ENCODE measurements at places on chromosomes 7 and 10.

- DNase-seq = no peak
Observed at GRCh38 chr7:29154076-29154475, 7.7 kb upstream of the CPVL start.

DNA sequence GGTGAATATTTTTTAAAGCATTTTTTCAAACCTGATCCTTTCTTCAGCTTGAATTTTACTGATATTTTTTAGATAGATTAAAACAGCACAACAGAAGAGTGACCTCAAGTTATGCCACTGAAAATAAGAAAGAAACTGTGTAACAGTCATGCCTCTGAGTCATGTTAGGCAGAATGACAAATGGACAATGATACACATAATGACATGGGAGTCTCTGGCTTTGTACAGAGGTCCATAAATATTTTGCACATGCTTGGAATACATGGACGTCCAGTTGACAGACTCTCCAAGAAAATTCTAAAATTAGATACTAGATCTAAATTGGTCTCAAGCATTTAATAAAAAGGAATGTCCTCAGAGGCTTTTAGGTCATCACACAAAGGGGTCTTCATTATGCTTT, 21.9 kb upstream of the SEMA3A start:
- DNase-seq = no peak

DNA sequence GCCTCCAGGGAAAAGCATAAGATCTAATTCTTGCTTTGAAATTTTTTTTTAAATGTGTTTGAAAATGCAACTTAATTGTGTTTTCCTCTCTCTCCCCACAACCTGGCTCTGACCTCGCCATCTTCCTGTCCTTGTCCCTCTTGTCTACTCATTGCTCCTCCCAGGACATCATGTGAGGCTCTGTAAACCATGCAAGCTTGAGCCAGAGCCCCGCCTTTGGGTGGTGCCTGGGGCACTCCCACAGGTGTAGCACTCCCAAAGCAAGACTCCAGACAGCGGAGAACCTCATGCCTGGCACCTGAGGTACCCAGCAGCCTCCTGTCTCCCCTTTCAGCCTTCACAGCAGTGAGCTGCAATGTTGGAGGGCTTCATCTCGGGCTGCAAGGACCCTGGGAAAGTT, 9.8 kb upstream of the CDHR1 start:
- no peak for DNase-seq

- DNase-seq = no peak
Observed at GRCh38 chr7:110750931-110751605, 339.9 kb upstream of the LRRN3 start.

- no peak for DNase-seq
Observed at GRCh38 chr7:94145602-94146001, 141.4 kb upstream of the BET1 start.

All from CD8-positive, alpha-beta memory T cell (primary cell).